ENCODE measurements at places on chromosomes 7 and 10.
A peak's percentile ranks its signal among the peaks of the same experiment; 100 is the strongest.

DNA sequence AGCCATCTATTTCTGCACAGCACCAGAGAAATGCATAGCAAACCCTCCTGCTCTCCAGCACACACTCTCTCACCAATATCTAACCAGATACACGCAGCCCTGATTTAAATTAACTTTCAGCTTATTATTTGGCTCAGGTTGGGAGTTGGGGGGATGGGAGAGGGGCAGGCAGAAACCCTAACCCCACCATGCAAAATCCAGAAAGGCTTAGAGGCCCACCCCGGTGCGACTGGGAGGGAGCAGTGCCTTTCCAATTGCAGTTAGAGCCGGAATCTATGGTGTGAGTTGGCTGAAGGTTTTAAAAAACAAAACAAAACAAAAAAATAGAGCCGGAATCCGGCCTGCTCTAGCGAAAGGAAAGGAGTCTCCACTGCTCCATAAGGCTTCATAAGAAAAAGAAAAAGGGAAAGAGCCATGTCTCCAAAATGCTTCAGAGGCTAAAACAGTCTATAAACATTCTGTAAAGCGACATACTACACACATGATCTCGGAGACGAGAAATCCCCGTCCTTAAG is 2.9 kb downstream of the IGF2BP3 start:
- DNase-seq, result no peak

DNA sequence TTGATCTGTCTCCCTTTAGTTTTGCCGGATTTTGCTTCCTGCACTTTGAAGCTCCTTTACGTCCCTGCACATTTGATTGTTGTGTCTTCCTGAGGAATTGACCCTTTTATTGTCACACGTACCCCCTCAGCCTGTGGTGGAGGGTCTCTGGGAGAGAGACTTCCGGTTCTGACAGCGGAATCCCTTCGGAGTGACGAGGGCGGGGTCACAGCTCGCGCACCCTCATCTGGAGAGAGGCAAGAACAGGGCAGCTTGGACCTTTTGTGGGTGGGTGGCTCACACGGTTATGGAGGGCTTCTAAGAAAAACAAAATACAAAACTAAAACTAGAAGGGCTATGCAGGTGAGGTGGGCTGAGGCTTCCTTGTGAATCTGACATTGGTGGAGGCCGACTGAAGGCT is 26.0 kb downstream of the AMZ1 start:
- no peak for DNase-seq

GRCh38 chr10:113473851-113474250 is 79.0 kb upstream of the HABP2 start:
- DNase-seq, result no peak

GRCh38 chr10:49679480-49679893 is at the start of gene C10orf53:
Gene C10orf53 (plus strand): TSS chr10:49679651. CDS start chr10:49679698, 47 bp downstream.
- DNase-seq, result peak; percentile 5

DNA sequence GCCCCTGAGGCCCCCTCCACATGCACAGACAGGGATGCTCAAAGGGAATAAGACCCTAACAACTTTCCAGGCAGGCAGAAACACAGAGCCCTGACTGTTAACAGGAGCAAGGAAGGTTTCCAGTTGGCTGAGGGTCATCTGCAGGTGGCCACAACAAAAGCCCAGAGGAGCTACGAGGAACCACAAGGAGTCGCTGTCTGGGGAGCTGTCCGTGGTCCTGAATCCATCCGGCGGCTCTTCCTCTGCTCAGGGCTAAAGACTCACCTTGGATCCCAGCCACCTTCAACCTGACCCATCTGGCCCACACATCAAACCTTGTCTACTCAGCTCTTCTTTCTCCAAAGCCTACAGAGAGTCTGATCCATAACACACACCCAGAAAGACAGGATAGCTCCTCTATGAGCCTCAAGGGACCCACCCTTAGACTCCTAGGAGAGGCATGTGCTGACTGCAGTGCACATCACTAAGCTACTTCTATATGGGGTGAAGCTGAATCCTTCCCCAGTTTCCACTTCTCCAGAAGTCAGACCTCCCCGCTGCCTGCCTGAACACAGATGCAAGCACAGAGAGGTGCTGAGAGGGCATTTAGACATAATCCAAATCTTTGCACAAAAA is 104.0 kb downstream of the SLIT1 start:
- no peak for DNase-seq

GRCh38 chr7:116802746-116803152 is 59.6 kb upstream of the CAPZA2 start:
- peak; percentile 11 for DNase-seq

GRCh38 chr10:53836638-53837037 is 964.4 kb downstream of the PCDH15 start:
- no peak for DNase-seq

DNA sequence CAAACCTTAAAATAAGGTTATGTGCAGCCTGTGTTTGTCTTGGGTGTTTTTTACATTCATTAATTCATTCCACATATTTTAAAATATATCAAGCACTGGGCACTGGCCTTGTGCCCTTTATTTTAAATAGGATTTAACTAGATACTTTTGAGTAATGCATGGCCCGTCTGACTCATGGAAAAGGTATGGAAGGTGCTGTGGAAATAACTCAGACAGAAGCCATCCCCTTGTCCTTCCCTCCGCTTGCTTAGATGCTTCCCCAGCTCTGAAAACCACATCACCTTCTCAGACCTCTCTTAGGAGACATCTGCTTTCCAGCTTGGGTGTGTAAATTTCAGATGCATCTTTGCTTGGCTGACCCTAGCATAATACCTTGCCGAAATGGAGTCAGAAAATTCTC is 30.5 kb downstream of the SLC18A2 start:
- DNase-seq, result no peak

- DNase-seq, result no peak
Measured at GRCh38 chr10:119371704-119372663, 164.6 kb downstream of the GRK5 start.

GRCh38 chr10:73780966-73781365 is 882 bp upstream of the CHCHD1 start:
- DNase-seq, result no peak

DNA sequence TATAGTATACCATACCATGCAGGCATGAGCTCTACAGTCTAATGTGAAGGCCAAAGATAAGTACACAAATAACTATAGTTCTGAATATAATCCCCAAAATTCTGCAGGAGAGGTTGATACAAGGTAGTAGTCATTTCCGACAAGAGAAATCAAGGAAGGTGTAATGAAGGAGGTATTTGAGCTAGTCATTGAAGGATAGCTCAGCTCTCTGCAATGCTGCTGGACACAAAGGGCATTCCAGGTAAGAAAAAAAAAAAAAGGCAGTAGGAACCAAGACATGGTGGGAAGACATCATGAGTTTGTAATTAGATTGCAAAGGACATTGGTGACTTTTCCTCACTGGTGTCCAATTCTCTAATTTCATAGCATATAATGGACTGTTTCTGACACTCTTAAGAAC is 285.3 kb downstream of the AHR start:
- DNase-seq, result no peak

GRCh38 chr10:85961073-85961472 is 405.5 kb downstream of the GRID1 start:
- no peak for DNase-seq

DNA sequence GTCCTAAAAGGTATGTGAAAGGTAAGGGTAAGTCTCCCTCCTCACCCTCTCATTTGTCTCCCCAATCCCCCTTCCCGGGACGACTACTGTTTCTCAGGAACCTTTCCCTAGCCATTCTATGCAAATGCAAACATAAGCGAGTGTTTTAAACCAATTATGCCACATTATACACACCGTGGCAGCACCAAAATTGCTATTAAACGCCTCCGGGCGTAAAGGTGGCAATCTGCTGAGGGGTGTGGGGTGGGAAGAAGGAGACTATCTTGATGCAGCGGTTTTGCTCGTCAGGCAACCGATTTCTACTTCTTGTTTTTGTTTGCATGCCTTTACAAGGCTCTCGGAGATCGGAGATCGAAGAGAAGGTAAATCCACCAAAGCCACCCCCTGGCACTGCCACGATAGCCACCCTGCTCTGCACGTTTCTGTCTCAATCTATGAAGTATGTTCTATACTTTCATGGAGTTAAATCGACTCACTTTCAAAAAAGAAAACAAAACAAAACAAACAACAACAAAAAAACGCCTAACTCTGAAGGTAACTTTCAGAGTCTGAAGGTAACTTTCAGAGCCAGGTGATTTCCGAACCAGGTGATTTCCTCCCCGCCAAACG is 46.0 kb upstream of the CDK1 start:
- DNase-seq, result no peak

DNA sequence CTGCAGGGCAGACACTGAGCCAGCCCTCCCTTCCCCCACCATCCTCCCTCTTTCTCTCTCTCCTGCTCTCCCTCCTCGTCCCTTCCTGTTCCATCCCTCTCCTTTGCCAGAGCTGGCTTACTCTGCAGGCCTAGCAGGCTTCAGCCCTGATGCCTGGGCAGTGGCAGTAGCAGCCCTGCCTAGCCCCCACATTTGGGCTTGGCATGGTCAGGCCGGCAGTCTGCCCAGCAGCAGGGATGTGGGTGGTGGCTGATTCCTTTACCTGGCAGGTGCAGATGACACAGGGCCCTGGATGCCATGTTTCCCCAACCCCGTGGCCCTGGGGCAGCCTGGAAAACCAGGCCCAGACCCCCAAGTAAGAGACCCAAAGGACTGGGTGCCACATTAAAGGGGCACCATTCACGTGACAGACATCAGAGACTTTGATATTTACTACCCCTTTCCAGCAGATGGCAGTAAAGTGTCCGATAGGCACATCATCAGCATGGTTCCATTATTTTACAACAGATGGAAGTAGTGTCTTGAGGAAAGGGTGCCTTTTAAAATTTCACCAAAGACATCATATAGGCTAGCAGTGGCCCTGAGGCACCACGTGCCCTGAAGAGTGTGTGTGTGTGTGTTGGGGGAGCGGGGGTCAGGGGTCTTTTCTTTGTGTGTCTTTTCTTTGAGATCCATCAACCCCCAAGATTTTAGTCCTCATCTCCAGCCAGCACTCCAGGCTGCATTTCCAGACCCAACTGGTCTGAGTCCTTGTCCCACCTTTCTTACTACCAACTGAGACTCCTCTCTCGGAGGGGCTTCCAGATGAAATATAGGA is 5.9 kb downstream of the KCP start:
- DNase-seq, result no peak

- no peak for DNase-seq
Measured at GRCh38 chr10:91592266-91592975, 40.5 kb downstream of the PPP1R3C start.

- DNase-seq, result no peak
Measured at GRCh38 chr10:70335246-70335613, 47.2 kb downstream of the LRRC20 start.

All from stimulated activated CD4-positive, alpha-beta T cell treated with anti-CD3 and anti-CD28 coated beads, Interleukin-4, amount 100 ng/mL, for 4 hours (primary cell).